Muscle of back (tissue), 13 donors: ENCODE measurements at places on chromosomes 4 and X.

GRCh38 chrX:44474410-44474809 lies 68.2 kb downstream of the FUNDC1 start:
- DNase-seq: no peak

- no peak for DNase-seq
Measured at GRCh38 chr4:144449611-144450010, 196.3 kb upstream of the HHIP start.

- DNase-seq: no peak
Measured at GRCh38 chr4:142314686-142315085, 531.4 kb downstream of the INPP4B start.

DNA sequence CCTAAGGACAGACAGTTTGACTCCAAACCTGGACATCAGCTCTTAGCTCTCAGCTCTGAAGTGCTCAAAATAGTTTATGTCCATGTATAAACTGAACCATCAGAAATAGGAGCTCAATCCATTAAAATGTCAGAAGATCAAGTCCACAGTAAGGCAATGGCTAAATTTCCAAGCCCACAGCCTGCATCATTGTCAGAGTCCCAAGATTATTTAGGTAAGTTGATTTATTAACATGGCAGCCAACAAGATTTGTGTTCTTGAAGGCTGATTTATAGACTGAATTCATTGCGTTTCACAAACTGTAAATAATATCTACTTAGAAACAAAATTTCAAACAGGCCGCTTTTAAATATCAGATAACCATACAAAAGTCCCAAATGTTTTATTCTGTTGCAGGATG lies 286.5 kb upstream of the ADGRL3 start:
- DNase-seq: no peak

DNA sequence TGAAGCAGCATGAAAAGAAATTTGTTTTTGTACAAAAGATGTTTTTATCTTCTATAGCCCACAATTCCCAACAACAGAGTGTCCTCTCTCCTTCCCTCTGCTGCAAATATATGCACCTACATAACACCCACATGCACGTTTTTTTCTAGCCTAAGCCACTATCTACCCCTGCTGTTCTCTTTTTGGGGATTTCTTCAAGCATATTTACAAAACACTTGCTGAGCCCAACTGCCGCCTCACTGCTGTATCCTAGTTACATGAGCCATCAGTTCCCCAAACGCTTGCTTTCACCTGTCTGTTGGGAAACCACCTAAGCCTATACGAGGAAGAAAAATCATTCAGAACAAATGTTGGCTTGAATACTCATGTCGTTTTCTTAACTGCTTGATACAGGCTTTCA lies 127.2 kb downstream of the CHRNA9 start:
- DNase-seq: no peak

DNA sequence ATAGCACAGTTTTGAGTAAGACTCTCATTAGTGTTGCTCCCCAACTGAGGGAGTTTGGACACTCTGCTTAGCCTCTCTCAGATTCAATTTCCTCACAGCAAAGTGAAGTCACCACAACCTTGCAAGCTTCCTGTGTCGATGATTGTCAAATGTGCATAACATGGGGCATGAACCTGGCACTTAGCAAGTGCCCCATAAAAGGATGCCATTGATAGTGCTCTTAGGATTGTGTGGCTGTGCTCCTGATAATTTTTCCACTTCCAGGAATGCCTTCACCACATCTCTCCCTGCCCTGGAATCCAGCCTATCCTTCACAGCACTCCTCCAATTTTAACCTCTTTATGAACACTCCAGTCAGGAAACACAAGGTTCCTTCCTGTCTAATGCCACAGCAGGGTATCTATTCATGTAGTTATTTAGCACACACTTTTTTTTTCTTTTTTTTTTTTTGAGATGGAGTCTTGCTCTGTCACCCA lies 309.4 kb downstream of the PPP3CA start:
- DNase-seq: no peak

DNA sequence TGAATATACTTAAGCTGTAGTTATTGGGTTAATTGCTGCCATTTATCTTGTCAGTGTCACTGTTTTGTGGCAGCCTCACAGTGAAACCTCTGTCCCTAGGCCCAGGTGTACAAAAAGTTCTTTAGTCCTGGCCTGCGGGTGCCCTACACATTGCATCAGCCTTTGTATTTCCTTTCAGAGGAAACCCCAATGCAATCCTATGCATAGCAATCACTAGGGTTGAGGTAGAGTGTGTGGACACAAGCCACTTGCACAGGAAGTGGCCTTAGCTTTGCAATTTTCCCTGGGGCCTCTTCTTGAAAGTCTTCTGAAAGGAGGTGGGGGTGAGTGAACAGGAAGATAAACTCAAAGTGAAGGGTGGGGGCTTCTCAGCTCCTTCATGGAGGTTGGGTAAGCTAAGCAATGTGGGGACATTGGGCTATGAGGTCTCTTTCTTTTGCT lies 27.8 kb downstream of the VSIG4 start:
- no peak for DNase-seq

DNA sequence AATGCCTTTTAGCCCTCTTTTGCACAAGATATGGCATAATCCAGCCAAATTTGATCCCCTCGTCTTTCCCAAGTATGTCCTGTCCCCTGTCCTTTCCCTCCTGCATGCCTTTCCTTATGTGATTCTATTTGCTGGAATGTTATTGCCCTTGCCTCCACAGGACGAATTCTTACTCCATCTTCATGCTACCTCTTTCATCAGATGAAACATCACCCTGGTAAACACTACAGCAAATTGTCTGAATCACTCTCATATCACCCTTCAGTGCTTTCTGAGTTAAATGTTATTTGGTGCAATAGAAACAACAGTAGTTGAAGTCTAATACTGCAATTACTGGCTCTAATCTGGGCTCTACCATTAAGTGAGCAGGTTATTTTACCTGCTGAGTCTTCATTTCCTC lies 52.2 kb upstream of the FAT1 start:
- no peak for DNase-seq

DNA sequence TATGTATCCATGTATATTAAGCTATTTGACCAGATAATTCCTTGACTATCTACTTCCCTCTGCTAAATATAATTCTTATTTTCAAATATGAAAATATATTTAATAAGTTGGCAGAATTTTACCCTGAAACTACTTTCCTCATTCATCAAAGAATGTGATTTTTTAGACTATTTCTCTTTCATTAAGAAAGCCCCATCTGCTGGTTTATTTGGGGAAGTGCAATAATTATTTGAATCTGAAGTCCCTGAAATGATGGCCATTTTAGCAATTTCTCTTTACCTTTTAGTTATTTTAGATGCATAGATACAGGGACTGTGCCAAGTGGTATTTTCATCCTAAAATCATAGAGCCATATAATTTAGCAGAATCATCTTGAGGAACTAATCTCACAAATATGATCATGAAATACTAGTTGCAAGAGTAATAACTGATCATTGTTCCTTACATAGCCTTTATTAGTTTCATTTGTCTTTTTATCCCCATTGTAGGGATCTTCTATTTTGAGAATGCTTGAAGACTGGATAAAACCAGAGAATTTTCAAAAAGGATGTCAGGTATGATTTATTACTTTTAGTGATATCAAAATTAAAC lies 39.0 kb downstream of the ENPEP start:
- DNase-seq: peak; percentile 46

DNA sequence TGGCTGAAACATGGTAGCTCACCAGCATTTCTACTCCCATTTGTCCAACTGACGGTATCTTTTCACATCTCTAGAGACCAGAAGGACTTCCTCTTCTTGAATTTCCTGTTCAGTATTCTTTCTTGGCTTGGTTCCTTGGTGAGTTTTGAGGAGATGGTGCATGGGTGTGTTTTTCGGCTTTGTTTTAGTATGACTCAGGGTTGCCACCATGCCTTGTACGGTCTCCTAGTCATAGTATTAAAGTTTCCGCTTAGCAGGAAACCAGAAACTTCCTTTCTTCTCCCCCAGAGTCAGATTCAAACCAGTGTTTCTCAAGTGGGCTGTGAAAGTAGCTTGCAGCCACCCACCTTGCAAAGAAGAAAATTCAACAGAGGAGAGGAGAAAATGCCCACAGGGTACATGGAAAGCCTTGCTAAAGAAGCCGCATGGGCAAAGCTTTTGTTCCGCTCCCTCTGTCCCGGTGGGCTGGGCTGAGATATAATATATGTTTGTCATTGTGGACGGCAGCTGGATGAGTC lies 5.7 kb downstream of the CD99 start:
- DNase-seq: no peak

DNA sequence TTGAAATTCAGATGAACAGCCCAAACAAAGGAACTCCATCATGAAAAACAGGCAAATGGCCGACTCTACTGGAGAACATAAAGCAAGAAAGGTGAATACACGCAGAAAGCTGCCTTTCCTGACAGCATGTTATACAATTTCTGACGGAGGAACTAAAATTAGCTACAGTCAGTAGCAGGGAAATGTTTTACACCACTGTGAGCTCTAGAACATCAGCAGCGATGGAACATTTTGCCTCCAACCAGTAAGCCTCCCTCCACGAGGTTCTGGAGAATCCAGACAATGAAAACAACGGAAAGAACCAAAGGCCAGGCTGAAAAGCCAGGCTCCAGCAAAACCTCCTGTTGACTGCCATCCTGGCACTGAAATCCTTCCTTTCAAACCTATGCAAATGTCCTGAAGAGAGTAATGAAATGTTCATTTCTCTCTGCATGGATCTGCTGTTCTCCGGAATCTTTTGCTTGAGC lies 78.9 kb downstream of the IRF2 start:
- no peak for DNase-seq

GRCh38 chr4:148951346-148951745 lies 509.1 kb upstream of the NR3C2 start:
- no peak for DNase-seq

DNA sequence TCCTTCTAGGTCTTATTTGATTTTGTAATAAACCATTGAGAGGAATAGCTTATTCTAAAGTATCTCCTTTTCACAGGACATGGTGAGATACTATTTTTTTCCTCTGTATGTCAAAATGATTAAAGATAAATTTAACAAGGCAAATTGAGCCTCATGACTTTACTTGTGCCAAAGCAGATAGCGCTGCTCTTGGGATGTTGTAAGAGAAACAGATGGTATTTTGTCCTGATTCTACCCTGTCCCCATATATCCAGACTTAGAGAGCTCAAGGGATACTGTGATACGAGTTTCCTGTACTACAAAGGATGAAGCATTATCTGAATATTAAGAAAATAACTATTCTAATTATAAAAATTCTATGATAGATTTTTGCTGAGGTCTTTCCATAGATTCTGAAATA lies 34.0 kb downstream of the EMCN start:
- no peak for DNase-seq

DNA sequence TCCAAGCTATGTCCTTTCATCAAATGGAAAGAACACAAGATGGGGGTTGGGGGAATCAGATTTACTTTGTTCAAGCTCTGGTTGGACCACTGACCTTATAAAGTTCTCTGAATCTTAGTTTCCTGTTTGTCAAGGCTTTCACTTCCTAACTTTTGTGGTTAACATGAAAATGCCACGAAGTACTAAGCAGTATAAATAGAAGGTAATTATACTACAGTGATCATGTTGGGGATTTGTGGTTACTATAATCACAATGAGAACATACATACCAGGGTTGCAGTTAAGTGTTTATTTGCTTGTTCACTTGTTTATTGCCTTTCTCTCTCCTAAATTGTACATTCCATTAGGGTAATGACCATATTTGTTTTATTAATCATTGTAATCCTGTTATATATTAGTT lies 53.2 kb downstream of the SPRY1 start:
- no peak for DNase-seq

DNA sequence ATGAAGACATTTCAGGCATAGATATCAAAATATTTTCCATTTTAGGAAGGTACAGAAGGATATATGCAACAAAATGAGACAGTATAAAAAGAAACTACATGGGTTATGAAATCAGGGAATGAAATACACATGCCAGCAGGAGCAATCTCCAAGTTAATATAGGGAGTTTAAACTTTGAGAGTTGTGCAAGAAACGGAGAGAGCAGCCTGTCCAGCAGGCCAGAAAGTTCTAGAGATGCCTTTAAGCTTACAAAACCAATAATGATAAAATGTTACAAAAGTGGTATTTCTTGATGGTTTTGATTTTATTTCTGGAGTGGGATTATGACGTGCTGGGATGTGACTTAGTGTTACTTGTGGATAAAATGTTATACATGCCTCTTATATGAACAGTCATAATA lies 2047.9 kb downstream of the ARAP2 start:
- no peak for DNase-seq

GRCh38 chr4:155679343-155679742 lies 12.7 kb downstream of the GUCY1A1 start:
- no peak for DNase-seq

- DNase-seq: no peak
Measured at GRCh38 chrX:97882306-97882705, 998.6 kb downstream of the RPA4 start.

DNA sequence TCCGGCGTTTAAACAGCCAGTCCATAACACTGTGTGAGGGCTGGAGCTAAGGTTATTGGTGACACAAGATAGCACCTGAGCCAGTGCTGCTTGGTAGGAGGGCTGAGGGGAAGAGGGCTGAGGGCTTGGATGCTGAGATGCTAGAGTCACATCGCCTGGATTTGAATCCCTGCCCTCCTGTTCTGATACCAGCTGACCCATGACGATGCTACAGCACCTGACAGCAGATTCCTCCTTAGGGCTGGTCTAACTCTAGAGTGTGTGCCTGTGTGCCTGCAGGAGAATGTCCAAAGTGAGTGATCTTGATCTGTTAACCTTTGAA lies 102.5 kb downstream of the PTTG2 start:
- DNase-seq: no peak

GRCh38 chr4:53676402-53676871 lies 85.2 kb upstream of the LNX1 start:
- DNase-seq: no peak
